ENCODE measurements at places on chromosomes 4 and X.

DNA sequence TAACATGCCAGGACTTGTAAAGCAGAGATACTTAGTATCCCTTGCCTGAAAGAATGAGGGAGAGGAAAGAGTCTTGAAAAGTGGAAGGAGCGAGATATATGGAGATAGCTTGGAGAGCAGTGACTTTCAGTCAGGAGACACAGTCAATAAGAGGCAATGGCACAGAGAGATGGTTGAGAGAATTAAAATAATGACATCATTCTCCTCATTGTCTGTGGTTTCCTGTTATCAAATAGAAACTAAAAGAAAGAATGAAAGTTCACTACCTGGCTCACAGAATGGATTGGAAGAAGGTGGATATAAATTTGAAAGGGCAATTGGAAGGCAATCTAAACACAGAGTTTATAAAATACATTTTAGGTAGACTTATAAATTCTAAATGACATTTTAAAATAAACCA, 760.2 kb upstream of the AADAT start:
- DNase-seq: no peak

- DNase-seq: no peak
These were observed 67.0 kb downstream of the FGF16 start for GRCh38 chrX:77514177-77514576.

DNA sequence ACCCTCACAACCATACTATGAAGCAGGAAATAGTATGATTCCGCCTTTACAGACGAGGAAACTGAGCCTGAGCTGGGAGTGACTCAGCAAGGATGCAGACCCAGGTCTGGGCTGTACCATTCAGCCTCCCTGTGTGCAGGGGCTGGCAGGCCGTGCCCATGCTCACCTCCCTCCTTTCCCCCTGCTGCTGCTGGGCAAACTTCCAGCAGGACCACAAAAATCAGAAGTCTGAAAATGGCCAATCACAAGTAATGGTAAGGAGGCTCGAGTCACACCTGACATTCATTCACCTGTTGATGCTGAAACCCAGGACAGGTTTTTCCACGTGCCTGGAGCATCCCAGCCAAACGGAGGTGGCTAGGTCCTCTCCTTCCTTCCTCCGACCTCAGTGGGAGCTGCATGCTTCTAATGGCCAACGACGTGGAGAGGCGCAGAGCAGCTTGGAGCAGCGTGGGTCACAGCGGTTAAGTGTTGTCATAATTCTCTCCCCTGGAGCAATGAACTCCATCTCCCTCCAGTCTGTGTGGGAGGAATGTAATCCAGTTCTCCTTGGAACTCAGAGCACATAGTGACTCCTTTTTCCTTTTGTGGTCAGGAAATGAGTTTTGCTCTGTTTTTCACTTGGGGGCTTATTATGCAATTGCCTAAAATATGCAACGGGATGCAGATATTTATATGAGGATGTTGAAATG, 371.7 kb downstream of the BCOR start:
- no peak for DNase-seq

GRCh38 chr4:2292646-2293108, 30.8 kb upstream of the MXD4 start:
- no peak for DNase-seq

DNA sequence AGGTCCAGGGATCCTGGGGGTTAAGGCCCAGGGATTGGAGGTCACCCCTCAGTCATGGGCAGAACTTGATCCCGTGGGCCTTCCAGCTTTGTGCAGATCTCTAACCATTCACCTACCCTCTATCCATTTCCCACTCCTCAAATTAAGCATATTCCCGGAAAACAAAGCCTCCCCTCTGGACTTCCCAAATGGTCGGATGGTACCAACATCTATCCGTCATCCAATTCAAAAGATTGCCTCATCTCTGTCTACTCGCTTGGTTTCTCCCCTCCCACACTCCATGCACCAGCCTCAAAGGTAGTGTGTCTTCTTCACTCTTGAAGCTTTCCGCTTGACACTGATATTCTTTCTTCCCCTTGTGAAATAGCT, 473 bp upstream of the BCLAF3 start:
- DNase-seq: no peak

GRCh38 chrX:70336767-70337166, 46.9 kb downstream of the KIF4A start:
- no peak for DNase-seq

DNA sequence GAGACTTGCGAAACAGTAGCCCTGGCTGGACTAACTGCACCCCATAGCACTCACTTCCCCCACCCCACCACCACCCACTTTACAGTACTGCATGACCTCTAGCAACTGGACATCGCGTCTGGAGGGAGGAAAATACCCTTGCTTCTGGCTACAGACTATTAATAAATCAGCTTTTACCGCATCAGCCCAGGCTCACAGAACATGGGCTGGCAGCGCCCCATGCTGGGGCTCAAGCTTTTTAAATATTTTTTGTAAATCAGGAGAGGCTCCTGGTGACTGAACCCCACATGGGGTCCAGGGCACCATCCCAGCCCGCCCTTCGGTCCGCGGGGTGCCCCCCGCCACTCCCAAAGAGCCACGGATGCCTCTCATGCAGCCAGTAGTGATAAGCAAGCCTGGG, 2.7 kb downstream of the HS6ST2 start:
- no peak for DNase-seq

GRCh38 chr4:182705389-182705788, 211.8 kb downstream of the DCTD start:
- DNase-seq: no peak

DNA sequence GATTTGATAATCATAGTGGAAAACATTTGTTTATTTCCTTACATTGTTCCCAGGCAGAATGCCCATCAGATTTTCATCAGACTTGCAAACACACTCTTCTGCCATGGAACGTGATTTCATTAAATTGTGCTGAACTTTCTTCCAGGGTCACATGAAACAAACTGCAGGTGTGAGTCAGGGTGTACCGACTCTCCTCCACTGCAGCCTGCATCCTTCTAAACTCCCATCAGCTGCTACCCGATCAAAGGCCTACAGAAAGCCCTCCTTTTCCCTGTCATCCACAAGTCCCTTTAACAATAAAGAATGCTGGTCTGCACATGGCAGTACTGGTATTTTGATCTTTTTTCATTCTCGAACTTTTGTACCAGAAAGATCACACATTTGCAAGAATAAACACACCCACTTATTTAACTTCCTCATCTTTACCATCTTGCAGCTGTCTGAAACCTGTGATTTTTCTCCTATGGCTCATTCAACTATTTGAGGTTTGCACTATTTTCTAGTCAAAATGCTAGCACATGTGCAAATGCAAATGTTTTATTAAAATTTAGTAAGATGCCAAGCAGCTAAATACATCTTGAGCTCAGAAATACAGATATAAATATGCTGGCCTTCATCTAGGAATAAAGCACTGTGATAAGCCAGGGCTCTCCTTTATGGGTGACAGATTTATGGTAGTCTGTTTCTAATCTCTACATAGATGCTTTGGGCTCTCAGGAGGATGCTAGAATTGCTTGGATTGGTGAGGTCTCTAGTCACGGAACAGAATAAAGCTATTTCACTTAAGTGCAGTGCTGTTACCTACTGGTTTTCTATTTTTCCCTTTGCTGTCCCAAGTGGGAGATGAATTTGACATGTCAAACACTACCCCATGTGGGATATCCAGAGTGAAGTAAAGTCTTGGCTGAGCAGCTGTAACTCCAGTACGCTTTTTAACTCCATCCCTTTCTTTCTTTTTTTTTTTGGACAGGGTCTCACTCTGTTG, 25.8 kb upstream of the ARHGAP24 start:
- DNase-seq: no peak

DNA sequence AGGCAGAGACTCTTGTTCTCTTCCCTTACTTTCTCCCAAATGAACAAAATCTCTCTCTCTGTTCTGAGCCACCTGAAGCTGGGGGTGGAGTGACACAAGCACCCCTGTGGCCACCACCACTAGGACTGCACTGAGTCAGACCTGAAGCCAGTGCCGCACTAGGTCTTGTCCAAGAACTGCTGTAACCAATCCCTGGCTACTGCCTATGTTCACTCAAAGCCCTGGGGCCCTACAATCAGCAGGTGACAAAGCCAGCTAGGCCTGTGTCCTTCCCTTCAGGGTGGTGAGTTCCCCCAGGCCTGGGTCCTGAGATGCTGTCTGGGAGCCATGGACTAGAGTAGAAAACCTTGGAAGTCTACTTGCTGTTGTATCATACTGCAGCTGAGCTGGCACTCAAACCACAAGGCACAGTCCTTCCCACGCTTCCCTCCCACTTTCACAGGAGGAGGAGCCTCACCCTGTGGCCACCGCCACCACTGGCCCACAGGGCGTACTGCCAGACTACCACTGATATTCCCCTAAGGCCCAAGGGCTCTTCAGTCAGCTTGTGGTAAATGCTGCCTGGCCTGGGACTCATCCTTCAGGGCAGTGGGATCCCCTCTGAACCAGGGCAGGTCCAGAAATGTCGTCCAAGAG, 119.1 kb downstream of the RTL9 start:
- no peak for DNase-seq

GRCh38 chr4:159111416-159111815, 8.5 kb downstream of the RAPGEF2 start:
- no peak for DNase-seq

DNA sequence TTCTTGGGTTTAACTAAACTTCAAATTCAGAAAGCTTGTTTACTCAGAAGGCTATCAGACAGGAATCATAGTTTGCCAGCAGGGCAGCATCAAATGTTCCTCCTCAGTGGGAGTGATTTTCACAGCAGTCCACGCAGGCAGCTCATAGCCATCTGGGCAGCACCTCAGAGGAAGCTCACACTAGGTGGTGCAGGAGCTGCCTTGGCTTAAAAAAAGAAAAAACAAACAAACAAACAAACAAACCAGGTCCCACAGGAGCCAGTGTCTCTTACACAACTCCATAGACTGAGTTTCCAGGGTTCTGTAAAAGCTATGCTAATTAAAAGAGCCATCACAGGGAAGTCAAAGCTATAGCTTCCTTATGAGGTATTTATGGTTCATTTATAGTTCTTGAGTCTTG, 10.5 kb upstream of the KLHL5 start:
- DNase-seq: no peak

DNA sequence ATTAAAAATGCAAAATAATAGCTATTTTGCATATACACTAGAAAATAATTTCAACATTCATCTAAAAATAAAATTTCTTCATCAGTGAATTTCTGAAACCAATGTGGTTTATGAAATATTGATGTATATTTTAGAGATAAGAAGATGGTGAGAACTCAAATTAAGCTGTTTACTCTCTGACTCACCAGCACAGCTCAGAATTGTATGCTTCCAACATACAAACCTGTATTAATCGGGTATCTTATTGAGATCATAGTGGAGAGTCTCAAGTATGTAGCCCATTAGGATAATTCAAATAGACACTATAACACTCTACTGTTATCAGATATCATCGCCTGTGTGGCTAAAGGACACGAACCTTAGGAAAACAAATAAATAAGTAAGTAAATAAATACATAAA, 899.5 kb upstream of the INTU start:
- no peak for DNase-seq

DNA sequence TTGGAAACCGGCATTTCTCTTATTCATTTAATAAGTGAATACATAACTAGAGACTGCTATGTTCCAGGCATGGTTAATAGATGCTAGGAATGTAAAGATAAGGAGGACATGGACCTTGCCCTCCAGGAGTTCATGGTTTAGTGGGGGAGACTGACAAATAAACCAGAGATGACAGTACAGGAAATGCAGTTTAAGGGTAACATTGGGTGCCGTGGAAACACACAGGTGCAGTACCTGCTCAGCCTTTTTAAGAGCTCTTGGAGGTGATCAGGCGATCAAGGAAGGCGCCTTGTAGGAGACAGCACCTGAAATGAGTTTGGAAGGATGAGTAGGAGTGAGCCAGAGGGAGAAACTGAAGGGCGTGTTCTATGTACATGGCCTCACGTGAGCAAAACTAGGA, 145.8 kb downstream of the AASDH start:
- no peak for DNase-seq

- DNase-seq: no peak
These were observed 92.3 kb upstream of the ADRA2C start for GRCh38 chr4:3673716-3674478.

- DNase-seq: no peak
These were observed 575.1 kb downstream of the IL15 start for GRCh38 chr4:142211444-142211843.

DNA sequence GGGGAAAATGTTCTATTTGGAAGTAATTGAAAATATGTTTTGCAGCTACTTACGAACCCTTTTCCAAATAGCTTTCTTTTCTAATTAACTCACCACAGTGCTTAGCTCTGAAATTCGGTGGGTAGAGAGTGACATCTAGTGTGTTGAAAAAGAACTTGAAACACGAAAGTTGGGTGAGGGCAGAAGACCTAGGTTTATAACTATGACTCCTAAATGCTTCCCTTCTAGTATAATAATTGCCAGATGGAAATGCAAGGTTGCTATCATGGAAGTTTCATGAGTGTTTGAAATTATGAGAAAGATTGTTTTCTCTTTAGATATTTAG, 77.3 kb upstream of the NOCT start:
- DNase-seq: no peak

DNA sequence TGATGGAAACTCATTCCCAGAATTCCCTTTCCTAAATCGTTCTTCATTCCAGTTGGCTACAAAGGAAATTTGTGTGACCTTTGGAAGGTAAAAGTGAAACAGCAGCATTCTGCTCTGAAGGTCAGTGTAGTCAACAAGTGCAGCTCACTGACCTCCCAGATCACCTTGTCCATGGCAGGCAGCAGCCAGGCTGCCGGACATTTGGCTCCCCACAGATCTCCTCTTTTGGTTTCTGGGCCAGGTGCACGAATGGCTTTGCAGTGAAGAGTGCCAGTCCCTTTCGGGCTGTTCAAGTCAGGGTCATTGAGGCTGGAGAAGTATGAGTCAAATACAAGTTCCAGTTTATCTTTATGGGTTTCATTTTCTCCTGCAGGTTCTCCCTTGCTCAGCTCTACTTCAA, 14.3 kb downstream of the GPRIN3 start:
- no peak for DNase-seq

- DNase-seq: no peak
These were observed 4.2 kb upstream of the TMSB4X start for GRCh38 chrX:12970691-12971202.

GRCh38 chr4:182453830-182454229, 210.6 kb downstream of the TENM3 start:
- no peak for DNase-seq

GRCh38 chrX:137195991-137196390, 162.2 kb upstream of the GPR101 start:
- DNase-seq: no peak

- DNase-seq: no peak
These were observed 168.4 kb upstream of the GK2 start for GRCh38 chr4:79576429-79576753.

Data from ecto neural progenitor cell (in vitro differentiated cells).